ENCODE measurements at places on chromosomes 5 and 9. TPM values are rescaled to one million over a fixed set of nuclear protein-coding genes. Genes with fewer than 3 reads are reported as not detected.

SV2C gene
- 0.36 TPM for total RNA-seq

TMEM250 gene
- 23.8 TPM for total RNA-seq

GADD45G gene
- 23.8 TPM for total RNA-seq

NMUR2 gene
- not detected for total RNA-seq

TMEFF1 gene
- not detected for total RNA-seq

SLC46A2 gene
- not detected for total RNA-seq

ZNG1A gene
- total RNA-seq: 34.5 TPM

SPATA31A3 gene
- not detected for total RNA-seq

PRRT1B gene
- total RNA-seq: not detected

ANKRD33B gene
- total RNA-seq: 25.5 TPM

MEF2C gene
- 97.7 TPM for total RNA-seq

FRMD3 gene
- total RNA-seq: 6.1 TPM

FBP2 gene
- total RNA-seq: not detected

ALDH7A1 gene
- total RNA-seq: 14.8 TPM

MYMK gene
- total RNA-seq: not detected

GABBR2 gene
- not detected for total RNA-seq

LARP1 gene
- total RNA-seq: 88.2 TPM

SPINK7 gene
- total RNA-seq: not detected

ITGA1 gene
- total RNA-seq: 23.0 TPM

SH3RF2 gene
- 4.2 TPM for total RNA-seq

PIP5KL1 gene
- 0.82 TPM for total RNA-seq

All from omental fat pad (tissue), 4 donors.